ENCODE measurements at places on chromosomes 7 and 10.

DNA sequence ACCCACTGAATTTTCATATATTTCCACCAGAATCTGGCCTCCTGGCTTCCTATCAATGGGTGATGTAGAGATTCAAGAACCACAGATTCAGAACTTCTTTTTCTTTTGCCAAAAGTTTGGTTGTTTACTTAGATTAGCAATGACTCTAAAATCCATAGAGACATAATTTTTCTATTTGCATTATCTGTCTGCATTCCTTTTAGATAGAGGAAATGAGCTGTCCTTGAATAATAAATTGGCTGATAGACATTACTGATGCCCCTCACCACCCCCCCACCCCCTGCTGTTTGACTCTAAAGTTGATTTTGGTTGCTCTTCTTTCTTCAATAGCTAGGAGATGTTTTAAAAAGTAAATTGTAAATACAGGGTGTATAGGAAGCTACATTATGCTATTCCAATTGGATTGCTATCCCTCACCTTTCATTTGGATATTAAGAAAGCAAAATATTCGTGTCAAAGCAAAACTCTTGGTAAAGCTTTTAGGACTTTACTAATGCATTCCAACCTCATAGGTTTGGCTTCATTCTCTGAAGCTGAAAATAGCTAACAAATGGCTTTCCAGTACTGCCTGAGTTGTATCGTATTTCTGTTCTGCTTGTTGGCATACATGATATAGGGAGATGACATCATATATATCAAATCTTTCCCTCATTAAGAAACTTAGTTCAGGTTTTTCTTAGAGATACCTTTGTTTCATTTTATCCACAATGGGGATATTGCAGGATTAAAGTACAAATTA is 606.0 kb downstream of the ARL4A start:
- no peak for DNase-seq

DNA sequence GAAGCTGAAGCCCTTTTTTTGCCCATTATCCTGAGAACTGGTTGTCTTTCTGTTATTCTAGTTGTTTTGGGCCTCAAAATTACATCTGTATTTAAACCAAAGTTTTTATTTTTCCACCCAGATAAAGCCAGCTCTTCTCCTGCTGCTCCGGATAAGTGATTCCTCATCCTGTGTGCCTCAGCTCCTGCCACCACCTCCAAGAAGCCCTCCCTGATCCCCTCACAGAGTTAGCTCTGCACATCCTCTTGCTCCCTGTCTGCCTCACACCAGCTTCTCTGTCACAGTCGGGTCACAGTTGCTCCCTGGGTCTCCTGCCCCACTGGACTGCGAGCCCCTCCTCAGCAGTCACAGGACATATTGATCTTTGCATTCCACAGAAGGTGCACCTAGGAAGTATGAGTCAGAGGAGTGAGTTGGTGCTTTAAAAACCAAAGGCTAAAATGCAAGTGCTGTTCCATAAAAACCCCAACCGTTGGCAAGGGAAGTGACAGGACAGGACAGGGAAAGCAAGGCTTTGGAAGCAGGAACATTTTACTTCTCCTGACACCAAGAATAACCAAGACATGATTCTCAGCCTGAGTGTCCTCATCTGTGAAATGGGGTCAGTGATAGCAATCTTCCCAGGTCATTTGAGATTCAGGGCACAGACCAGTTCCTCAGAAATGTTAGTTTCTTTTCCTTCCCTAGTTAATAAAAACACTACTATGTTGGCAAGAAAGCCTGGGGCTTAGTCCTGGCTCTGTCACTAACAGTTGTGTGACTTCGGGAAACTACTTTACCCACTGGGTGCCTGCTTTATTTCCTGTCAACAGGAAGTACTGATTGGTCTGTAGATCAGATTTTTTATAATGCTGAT is 36.5 kb upstream of the EEPD1 start:
- DNase-seq: no peak

DNA sequence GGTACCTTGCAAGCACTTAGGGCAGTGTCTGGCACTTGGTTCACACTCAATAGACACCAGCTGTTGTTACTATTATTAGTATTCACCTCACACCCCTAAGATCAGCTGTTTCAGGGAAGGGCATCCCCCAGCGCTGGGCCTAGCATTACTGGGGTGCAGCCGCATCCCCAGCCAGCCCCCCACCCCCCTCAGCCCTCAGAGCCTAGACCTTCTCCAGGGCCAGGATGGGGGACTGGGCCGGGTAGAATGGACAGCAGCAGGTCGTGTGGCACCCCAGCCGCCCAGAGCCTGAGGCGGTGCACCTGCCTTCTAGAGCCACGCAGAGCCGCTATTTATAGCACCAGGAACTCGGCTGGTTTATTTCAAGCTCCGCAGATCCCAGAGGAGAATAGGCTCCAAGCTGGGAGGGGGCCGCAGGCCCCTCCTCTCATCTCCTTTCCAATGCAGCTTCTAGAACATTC is 60.5 kb downstream of the GTF2IRD1 start:
- no peak for DNase-seq

DNA sequence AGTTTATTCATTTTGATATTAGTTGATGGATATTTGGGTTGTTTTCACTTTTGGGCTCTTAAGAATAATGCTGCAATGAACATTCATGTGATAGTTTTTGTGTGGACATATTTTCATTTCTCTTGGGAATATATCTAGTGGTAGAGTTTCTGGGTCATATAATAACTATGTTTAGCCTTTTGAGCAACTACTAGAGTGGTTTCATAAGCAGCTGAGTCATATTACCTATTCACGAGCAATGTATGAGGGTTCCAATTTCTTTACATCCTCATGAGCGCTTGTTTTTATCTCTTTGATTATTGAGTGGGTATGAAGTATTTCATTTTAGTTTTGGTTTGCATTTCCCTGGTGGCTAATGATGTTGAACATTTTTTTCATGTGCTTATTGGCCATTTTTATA is 182.6 kb downstream of the PON1 start:
- no peak for DNase-seq

DNA sequence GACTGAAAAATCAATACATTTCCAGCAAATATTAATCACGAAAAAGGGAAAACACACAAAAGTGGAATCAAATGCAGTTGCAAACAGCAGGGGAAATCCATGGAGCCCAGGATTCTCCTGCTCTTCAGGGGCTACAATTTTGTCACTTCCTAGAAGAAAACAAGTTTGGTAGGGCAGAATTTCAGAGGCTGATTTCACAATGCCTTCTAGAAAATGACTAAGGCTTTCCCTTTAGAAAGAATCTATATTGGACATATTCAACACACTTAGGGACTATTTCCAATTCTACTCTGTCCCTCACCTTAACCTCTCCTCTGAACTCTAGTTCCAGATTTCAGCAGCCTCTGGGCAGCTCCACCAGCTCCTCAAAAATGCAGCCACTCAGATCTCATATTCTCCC is 111.3 kb downstream of the HECTD2 start:
- no peak for DNase-seq

DNA sequence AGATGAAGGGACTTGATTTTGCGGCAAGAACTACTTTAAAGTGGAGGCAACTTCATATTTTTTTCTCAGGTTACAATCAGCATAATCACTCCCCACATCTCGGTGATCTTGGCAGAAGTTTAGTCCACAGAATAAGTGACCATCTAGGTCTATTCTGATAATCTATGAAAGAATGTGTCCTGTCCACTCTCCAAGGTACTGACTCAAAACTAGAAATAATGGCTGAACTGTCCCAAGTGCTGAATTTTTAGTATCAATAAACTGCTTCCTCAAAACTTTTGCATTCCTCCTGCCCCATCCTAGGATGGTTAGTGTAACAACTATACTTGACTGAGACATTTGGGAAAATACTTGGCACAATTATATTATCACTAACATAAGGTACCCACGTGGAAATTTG is 10.9 kb upstream of the CHRM2 start:
- DNase-seq: no peak

GRCh38 chr7:137343281-137343841 is at the start of gene PTN:
Gene PTN, minus strand, starts transcription at chr7:137343733. Its CDS starts 88,760 bp downstream, at chr7:137254973.
- DNase-seq: no peak

DNA sequence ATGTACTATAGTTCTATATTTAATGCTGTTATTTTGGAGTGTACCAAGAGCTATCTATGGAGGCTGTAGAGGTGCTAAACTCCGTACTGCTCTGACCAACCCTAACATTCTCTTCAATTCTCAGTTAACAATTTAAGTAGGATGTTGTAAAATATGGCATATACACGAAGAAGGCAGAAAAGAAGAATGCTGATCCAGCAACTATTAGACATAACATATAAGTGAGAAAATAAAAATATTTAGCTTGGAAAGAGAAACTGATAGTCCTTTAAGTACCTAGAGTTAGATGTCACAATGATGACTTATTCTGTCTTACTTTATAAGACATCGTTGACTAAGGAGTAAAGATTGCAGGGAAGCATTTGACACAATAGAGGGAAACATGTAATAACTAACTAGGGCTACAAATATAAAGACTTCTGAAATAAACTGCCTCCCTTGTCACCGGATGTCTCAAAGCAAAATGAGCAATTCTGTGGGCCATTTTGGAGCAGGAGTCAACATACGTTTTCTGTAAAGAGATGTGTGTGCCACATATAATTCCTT is 159.5 kb downstream of the CPEB3 start:
- DNase-seq: no peak

- no peak for DNase-seq
These were observed 177.3 kb downstream of the PHTF2 start for GRCh38 chr7:77975672-77976480.

GRCh38 chr7:71871446-71871845 is 540.7 kb downstream of the CALN1 start:
- no peak for DNase-seq

DNA sequence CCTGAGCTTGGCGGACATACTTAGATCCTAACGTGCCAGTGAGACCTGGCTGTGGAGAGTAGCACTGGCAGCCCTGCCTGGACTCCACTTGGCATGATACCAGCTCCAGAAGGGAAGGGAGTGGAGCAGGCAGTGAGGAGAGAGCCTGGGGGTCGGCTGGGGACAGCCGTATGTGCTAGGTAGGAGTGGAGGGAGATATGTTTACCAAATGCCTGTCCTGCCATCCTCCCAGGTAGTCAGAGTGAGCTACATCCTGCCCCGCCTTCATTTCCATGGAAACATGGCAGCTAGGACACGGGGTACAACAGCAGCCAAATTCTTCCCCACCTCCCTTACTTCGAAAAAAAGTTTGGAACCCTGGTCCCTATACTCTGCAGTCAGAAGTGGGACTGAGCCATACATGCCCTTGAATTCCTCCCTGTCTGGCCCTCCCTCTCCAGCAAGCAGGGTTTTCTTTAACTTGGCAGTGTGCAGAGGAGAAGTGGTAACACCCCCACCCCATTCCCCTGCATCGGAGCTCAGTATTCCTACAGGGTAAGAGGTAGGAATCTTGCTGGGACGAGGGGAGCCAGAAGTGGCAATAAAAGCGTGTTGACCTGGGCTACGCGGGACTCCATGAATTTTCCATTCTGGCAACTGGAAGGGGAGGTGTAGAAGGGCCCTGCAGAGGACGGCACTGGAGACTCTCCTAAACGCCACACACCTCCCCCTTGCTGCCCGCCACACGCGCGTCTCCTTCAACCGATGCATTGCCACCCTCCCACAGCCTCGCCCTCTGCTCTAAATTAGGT is 20.0 kb upstream of the SMO start:
- DNase-seq: no peak

GRCh38 chr7:155850766-155851678 is 38.8 kb upstream of the SHH start:
- DNase-seq: no peak

DNA sequence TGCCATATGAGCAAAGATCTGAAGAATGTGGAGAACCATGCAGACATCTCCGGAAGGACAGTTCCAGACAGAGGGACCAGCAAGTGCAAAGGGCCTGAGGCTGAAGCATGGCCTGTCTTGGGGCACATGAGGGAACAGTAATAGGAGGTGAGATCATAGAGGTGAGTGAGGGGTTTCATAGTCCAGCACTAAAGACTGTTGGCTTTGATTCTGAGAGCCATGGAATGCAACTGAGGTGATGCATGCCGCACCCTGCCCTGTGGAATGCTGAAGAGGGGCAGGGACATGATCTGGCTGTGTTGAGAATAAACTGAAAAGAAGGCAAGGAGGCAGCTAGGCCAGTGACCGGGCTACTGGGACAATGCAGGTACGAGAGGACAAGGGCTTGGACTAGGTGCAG is 253.1 kb upstream of the KLF14 start:
- no peak for DNase-seq

DNA sequence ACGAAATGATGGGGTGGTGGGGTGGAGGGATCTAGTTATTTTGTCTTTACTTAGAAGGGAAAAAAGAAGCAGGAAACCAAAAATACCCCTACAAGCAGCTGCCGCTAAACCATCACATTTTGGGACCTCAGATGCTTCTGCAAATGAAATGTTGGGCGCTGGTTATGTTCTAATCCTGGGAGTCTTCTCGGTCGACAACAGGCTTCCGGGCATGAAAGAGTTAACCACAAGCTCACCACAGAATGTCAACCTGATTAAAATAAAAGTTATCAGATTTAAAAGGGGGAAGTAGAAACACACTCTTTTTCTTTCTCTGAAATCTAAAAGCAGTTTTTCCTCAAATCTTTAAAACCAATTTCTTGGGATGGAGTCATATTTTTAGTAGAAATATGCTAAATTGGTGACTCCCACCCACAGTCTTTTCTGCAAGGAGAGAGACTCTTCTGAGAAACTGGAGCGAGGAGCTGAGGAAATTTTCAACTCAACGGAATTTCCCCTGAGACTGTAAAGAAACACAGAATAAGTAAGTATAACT is 16.8 kb downstream of the IL2RA start:
- DNase-seq: no peak

GRCh38 chr7:26198133-26198780 is 2.3 kb downstream of the HNRNPA2B1 start:
- DNase-seq: no peak

DNA sequence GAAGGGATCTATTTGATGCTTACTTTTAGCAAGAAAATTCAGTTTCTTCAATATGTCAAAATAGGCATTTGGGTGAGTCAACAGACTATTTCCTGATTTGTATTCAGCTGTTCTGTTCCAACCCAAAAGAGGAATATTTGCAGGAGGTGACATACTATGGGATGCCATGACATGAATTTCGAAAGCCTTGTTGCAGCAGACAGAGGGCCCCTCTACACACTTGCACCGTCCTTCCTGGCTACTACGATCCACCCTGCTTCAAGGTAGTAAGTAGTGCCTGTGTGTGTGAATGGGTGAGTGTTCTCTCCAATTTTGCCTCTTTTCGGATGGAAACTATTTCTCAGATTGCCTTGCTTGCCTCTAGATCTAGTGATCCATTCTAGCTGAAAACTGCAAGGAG is 413.0 kb upstream of the ADARB2 start:
- DNase-seq: no peak

- DNase-seq: no peak
These were observed 27.7 kb downstream of the LSM5 start for GRCh38 chr7:32462451-32462850.

- DNase-seq: no peak
These were observed 475.6 kb upstream of the KLF6 start for GRCh38 chr10:4260483-4261124.

DNA sequence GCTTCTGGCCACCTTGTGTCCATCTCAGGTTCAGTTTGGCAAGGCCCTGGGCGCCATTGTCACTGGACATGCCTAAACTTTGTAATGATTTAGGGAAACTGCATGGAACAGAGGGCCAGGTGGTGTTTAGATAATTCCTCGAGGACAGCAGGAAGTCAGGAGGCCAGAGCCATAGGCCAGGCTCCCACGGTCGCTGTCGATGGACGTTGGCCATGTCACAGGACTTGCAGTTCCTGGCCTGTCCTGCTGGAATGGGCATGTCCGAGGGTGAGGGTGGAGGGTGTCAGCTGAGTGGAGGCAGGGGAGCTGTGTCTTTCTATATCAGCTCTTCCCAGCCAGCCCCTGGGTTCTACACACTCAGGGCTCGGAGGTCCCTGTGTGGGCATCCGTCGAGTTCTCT is 107.9 kb upstream of the MACROH2A2 start:
- no peak for DNase-seq

All from CD4-positive, alpha-beta T cell treated with Interferon gamma for 1 hour (primary cell).